ENCODE measurements at places on chromosomes 1 and 21.
A peak's percentile ranks its signal among the peaks of the same experiment; 100 is the strongest.

- no peak for DNase-seq
Observed at GRCh38 chr21:31360717-31361116, 16.7 kb upstream of the TIAM1 start.

- DNase-seq: no peak
Observed at GRCh38 chr1:65398083-65398482, 22.4 kb upstream of the LEPR start.

GRCh38 chr1:198879711-198880306, 241.0 kb downstream of the PTPRC start:
- DNase-seq: no peak

GRCh38 chr1:11281518-11282331, 8.7 kb downstream of the UBIAD1 start:
- DNase-seq: no peak

GRCh38 chr1:225595452-225595851, 57.5 kb downstream of the ENAH start:
- DNase-seq: no peak

DNA sequence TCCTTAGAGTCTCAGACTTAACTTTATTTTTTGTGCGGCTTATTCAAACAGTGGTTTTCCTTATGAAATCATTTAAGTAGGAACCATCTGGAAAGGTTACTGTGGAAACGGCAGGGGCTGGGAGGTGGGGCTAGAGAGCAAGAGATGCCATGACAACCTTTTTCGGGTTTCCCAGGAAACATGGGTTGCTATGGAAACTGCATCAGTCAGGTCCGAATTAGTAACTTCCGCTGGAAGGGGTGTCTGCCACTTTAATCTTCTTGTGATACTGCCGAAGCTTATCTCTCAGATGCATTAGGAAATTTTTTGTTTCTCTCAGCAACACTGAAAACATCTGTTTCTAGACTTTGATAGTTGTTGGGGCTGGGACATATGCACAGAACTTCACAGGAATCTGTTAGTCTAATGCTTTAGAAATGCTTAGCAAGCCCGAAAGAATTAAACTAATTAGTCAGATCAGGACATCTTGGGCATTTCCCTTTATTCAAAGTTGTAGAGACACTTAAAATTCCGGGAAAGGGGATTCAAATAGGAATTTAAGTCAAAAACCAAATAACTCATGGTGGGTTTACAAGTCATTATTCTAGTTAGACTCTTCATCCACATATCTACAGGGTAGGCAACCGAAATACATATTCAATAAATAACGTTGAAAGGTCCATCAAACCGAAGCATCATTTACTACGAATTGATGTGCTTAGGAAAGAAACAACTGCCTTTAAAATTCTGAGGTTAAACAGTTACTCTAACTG, 2.6 kb downstream of the KCNA3 start:
- peak; percentile 60 for DNase-seq

DNA sequence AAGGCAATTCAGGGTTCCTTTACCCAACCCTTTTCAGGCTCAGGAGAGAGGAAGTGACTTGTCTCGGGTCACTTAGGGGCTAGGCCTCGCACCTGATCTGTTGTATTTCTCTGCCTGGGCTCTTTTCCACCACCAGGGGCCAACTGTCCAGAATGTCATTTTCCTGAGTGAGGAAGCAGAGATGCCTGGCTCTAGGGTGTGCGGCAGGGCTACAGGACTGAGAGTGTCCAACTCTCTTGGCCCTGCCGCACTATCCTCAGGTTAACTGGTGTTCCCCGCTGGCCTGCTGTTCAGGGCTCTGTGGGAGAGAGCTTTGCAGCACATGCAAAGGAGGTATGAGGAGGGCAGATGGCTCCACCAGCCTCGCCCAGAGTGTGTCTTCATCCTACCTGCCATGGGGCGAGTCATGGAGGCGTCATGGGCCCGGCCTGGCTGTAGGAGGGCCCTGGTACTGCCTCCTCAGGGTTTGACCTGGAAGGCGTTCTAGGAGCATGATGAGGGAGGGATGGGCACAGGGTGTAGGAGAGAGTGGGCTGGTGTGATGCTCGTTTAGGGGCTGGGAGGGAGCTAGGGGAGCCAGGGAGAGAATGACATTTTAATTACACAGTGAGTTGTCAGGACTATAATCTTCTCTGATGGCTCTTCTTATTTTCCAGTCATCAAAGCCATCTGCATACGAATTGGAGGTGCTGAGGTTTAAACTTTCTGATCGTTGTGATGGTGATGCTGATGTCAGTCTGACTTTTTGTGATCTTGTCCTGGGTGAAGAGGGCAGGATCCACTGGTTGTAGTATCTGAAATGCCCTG, 128.3 kb downstream of the NOS1AP start:
- no peak for DNase-seq

DNA sequence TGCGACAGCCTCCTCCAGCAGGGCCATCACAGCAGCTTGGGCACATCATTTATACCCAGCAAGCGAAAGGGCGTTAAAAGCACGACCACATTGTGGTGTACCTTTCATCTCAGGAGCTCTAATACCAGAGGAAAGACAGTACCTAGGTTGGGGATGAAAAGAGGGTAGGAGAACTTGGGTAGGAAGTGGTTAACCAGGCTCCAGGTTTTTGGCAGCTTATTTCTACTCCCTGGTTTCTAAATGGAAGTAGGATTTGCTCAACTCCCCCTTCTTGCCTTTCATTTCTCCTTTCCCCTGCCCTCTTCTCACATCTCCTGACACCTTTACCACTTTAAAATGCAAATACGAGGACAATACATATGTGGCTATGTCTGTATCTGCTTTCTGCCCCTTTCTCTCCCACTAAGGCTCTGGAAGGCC, 30.2 kb downstream of the FAM177B start:
- no peak for DNase-seq

GRCh38 chr21:33168886-33169285, 60.9 kb upstream of the IFNAR2 start:
- DNase-seq: no peak

GRCh38 chr21:39051588-39051949, 131.7 kb downstream of the PSMG1 start:
- no peak for DNase-seq

GRCh38 chr21:27831816-27832569, 865.1 kb upstream of the ADAMTS5 start:
- no peak for DNase-seq

DNA sequence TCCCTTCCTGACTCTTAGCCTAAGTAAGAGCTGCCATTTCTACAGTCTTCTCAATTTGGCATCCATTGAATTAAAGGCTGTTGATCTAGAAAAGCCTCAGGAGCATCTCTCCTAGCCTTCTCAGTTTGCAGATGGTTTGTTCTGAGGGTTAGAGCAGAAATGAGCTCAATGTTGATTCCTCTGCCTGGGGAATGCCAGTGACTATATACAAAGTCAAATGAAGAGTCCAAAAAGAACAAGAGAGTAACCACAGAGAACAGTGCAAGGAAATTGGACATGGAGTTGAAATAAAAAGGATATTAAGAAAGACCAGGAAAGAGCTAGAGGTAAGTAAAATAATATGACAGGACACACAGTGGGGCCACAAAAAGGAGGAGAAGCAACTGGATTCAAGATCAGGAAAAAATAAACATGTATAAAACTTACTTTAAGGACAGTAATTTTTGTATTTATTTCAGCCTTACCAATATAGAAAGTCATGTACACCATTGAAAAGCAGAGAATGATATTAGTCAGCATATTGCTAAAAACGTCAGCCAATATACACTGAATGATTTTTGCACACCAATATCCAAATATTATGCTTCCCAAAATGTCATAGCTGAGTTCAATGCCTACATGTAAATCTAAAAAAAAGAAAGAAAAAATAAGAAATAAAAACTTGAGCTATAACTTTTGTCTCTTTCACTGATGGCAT, 21.3 kb downstream of the SLC9C2 start:
- no peak for DNase-seq

DNA sequence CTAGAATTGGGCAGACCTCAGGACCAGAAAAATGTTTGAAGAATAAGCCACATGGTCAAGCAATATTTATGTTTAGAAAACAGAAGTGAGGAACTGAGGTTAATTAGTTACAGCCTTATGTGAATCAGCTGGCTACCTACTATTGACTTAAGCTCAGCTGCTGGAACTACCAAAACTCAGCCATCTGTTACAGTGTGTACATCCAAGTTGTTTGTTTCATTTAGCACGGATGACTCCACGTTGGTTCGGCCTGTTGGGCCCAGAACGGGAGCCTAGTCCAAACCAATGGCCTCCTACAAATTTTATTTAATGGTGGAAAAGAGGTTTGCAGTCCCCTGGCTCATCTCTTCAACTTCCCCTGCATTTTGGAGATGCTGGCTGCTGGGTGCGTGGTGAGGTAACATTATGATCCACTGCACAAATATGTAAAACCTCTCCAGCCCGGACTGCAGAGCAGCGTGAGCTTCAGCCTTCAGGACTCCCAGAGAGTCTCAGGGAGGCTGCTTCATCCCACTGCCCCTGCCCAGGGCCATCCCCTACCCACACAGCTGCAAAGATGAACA, 143.4 kb downstream of the ZZZ3 start:
- DNase-seq: no peak

GRCh38 chr21:23822760-23823159, 1784.5 kb downstream of the MRPL39 start:
- DNase-seq: no peak

DNA sequence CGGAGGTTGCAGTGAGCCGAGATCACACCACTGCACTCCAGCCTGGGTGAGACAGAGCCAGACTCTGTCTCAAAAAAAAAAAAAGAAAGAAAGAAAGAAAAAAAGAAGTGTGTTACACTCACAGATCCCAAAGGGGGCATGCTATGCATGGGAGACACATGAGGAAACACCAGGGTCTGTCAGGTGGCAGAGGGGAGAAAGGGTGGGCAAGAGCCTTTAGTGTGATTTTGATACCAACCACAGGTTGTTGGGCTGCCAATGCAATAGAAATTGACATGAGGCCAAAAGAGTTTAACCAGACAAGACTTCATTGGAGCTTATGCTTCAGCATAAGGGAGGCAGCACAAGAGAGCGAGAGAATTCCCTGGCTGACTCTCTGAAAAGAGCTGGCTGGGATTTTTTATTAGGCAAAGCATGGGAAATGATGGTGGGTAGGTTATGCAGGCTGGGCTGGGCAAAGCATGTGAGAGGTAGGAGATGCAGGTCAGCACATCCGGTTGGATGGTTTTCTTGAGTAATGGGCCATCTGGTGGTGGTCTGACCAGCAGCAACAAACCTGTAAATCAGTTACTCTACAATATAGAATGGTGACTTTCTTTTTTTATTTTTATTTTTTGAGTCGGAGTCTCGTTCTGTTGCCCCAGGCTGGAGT, 11.7 kb upstream of the EXTL1 start:
- no peak for DNase-seq

DNA sequence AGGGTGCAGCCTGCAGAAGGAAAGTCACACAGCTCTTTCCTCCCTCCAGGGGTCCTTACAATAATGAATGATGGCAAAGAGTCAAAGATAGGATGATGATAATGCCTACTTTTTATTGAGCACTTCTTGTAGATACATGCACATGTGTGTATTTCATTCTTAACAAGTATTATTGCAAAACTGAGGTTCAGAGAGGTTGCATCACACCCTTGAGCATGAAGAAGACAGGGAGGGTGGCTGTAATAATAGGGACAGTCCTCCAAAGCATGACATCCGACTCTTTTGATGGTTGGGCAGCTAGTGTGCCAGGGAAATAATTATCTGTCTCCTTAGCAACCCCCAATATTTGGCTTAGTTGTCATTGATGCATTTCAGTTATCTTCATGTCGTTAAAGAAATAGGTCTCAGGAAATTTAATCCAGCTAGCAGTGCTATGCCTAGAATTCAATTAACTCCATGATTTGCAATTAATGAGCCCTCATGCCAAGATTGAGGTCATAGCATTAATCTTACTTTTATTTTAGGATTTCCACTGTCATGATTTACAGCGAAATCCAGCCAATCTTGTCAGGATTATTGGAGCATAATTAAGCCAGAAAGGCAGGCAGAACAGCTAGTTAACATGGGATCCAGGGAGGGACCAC, 35.0 kb downstream of the DNAJC6 start:
- DNase-seq: no peak

- no peak for DNase-seq
Observed at GRCh38 chr1:1988061-1988945, 15.3 kb downstream of the CFAP74 start.

DNA sequence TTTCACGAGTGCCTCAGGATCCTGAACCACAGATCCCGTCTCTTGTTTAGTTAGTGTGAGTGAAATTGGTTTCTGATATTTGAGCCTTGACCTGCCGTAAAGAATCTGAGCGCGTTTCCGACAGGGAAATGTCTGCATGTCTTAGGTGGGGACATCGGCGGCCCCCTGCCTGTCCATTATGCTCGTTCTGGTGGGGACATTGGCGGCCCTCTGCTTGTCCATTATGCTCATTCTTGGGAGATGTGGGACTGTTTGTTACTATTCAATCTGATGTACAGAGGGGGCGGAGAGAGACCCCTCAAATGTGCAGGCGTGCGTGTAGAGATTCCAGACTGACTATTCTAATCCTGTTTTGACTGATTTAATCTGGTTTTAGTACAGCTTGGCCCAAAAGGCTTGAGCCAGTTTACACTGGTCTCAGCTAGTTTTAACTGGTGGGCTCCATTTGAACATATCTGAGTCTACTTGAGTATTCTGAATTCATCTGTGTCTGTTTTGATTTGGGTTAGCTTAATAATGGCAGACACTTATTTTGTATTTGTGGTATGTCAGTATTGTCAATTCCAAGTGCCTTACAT, 6.6 kb upstream of the TINAGL1 start:
- no peak for DNase-seq

GRCh38 chr1:231705806-231706760, 79.5 kb downstream of the DISC1 start:
- DNase-seq: no peak

DNA sequence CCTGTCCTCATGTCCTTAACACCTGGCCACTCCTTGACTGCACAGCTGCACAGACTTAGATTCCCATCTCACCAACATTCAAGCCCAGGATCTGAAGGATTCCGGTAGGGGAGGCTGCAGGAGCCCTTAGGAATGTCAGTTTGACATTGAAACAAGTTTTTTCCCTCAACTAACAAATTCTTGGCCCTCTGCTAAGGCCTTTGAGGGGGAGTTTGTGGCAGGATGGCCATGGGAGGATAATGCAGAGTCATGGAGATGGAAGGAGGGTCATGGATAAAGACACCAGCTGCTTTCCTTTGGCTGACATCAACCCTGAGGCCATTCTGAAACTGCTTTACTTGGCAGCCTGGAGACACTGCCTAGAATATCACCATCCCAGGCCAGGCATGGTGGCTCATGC, 63.4 kb upstream of the PPP2R5A start:
- DNase-seq: no peak

GRCh38 chr1:1761504-1762376, 16.5 kb downstream of the NADK start:
- DNase-seq: no peak

DNA sequence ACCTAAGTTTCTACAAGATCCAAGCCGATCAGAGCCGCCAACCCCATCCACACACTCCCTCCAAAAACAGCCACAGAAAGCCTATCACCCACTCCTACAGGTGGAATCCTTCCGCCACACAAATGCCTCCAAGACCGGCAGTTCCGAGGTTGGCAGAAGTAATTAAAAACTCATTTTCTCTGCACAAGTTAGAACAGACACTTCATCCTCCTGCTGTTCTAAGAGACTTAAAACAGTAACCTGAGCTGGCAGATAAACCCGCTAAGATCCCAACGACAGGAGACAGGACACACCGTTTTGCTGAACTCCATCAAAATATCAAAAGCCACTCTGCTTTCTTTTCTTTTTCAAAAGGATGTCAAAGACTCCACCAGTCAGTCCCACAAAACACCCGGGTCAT, 2.8 kb downstream of the SSBP3 start:
- no peak for DNase-seq
